ENCODE measurements at places on chromosomes 5 and 9.

DNA sequence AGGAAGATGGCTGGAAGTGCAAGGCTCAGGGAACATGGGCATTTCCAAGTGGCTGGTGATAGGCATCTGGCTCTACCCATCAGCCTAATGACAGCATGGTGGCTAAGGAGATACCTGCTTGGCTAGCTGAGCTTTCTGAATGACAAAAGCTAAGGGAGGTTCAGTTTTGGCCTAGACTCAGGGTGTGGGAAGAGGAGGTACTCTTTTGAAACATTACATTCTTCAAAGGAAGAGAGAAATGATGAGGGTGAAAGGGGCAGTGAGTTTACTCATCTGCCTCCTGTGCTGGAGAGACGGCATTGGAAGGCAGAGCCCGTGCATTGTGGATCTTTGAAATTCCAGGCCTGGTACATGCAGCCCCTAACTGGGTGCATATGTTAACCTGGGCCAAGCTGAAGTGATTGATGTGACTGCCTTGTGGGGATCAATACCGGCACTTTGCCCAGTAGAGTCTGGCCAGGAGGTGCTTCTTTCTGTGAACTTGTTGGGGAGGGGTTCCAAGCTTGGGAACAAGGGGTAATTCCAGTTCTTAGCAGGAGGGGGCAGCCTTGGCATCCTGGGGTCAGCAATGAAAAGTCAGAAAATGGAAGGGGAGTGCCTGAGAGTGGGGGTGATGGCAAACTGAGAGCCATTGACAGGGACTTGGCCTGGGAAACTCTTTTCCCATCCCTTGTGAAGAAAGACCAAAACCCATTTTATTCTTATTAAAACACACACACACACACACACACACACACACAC lies 108.6 kb downstream of the ACER2 start:
- DNase-seq = no peak

DNA sequence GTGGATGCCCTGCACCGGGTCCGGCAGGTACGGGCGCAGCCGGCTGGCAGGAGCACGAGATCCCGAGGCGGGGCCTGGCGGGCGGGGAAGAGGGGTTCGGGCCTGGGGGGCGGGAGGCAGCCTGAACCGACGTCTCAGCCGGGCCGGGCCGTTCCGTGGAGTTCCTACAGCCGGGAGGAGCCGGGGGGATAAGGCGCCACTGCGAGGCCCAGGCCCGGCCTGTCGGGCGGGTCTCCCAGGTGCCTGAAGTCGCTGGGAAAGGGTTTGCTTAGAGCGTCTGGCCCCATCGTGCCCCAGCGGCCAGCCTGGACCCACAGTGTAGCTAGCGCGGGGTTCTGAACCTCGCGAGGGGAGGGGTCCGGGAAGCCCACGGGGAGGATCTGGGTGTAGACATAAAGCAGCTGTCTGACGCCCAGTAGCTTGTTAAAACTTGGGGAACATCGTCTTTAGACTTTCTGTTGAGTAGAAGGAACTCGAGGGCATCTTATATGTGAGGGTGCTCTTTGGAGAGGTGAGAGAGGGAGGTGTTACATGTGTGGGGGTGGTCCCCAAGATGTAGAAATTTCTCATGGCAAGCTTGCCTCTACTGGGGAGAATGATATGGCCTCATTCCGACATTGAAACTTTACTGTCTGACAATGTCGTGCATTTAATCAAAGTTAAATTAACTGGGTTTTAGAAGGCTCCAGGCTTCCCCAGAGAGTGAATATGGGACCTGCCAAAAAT lies 524 bp downstream of the FUBP3 start:
- no peak for DNase-seq

GRCh38 chr5:91277093-91277626 lies 106.0 kb downstream of the ARRDC3 start:
- DNase-seq = no peak

DNA sequence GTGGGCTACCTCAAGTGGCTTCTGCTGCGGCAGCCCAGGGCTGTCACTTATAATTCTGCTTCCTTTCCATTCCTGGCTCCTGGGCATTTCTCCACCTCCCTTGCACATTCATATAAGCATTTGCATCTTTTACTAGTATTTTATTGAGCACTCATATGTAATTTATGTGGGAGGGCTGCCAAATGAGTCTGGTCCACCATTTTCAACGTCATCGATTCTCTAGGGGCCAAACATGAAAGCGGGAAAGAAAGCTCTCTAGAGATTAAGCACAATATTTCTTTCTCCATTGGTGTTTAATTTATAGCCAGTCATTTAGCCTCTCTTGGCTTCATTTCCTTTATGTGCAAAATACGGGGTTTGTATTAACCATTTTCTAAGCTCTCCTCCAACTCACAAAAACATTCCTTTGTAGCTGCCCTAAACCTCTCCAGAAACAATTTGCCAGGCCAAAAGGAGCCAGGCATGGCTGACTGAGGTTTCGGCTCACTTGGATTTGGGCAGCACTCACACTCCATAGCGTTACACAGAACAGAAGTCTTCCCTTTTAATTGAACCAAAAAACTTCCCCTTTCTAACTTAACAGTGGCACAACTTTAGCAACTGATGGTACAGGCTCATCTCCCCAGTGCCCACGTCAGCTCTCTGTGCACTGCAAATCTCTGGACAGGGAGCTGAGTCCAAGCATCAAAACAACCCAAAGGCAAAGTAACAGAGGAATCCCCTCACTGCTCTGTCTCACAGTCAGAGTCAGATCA lies 183.5 kb downstream of the ROR2 start:
- DNase-seq = peak; percentile 58

DNA sequence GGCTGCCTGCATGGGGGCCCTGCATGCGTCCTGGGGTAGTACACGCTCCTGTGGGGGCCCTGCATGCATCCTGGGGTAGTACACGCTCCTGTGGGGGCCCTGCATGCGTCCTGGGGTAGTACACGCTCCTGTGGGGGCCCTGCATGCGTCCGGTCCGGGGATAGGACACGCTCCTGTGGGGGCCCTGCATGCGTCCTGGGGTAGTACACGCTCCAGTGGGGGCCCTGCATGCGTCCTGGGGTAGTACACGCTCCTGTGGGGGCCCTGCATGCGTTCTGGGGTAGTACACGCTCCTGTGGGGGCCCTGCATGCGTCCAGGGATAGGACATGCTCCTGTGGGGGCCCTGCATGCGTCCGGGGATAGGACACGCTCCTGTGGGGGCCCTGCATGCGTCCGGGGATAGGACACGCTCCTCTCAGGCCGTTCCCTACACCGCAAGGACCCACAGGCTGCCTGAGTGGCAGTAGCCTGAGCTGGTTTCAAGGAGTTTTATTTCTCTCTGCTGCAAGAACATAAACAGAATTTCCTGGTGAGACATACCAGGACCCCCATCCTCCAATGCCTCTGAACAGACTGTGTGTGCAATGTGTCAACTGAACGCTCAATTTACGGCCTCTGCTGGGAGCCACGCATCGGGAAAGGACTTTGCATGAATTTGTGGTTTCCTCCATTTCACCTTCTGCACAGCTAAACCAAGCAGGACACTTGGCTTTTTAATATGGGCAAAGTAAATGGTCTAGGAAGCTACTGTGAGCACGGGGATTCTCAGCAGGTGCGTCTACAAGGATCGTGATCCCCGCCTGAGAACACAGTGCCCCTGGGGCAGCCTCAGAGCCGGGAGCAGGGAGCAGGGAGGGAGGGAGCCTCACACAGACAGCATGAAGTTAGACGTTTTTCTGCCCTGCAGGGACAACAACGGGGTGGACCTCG lies 48.9 kb upstream of the CLPTM1L start:
- no peak for DNase-seq

DNA sequence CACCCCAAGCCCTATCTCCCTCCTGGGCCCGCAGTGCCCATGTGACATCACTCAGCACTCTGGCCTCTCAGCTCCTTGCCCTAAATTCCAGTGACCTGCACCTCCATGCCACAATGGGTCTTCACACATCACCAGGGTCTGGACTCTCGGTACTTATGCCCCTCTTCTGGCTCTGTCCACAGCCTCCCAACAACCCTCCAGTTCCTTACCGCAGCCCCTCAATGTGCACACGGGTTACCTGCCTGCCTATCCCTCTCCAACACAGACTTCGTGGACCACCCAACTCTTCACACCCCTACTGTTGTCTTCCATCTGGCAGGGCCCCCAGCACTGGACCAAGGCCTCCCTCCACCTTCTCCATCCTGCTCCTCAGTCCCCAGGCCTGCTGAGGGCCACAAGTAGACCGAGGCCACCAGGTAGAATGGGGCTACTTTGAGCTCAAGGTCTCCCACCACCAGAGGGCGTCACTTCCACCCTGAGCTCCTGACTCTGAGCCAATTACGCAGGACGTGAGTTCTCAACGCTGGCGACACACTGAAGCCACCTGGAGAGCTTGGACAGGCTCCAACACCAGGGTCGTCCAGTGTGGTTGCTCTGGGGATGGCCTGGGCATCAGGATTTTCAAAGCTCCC lies 172.1 kb downstream of the GABBR2 start:
- DNase-seq = no peak

All from fibroblast of skin of left biceps (primary cell).